ENCODE measurements at places on chromosomes 2 and 18.

GRCh38 chr2:1771626-1772280 is 27.4 kb upstream of the PXDN start:
- DNase-seq: no peak
- no peak overlapping the region for H3K27ac ChIP-seq
- H3K4me3 ChIP-seq: no peak overlapping the region
- H3K27me3 ChIP-seq: no peaks in the 10 kb centered on the region
- H3K36me3 ChIP-seq: no peaks in the 10 kb centered on the region

DNA sequence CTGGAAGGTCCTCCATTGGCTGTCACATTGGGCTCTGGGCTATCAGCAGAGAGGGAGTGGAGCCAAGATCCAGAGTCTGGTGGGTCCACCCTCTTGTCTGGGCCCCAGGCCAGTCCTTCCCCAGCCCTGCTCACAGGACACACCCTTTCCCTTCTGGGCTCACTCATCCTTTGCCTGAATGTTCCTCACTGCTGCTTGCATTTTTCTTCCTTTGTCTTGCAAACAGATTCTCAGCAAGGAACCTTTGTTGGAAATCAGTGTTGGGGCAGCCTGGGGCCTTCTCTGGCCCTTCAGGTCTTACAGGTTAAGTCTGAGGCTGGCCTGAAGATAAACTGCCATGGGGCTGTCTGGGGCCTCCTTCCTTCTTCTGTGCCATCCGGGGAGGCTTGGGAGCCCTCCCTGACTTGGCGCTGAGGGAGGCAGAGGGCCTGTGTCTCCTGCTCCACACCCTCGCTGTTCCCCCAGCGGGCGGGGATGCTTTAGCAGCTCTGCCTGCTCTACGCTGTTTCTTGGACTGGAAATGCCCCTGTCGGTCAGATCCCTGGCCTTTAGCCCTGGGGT is 11.5 kb upstream of the CELF4 start:
- H3K27ac ChIP-seq: no peak overlapping the region
- no peaks in the 10 kb centered on the region for H3K27me3 ChIP-seq
- peaks cover 6% of the 10 kb centered on the region for H3K4me1 ChIP-seq
- DNase-seq: peak; percentile 61
- H3K4me3 ChIP-seq: no peak overlapping the region
- H3K36me3 ChIP-seq: no peaks in the 10 kb centered on the region

- H3K4me3 ChIP-seq: no peak overlapping the region
- H3K36me3 ChIP-seq: no peaks in the 10 kb centered on the region
- no peak overlapping the region for H3K27ac ChIP-seq
Measured at GRCh38 chr2:172856606-172857005, 121.0 kb downstream of the RAPGEF4 start.

GRCh38 chr2:191302459-191303139 is 57.4 kb downstream of the MYO1B start:
- no peak overlapping the region for H3K4me3 ChIP-seq
- H3K27ac ChIP-seq: no peak overlapping the region
- H3K36me3 ChIP-seq: no peaks in the 10 kb centered on the region
- DNase-seq: no peak

- H3K4me3 ChIP-seq: no peak overlapping the region
- no peaks in the 10 kb centered on the region for H3K36me3 ChIP-seq
- no peaks in the 10 kb centered on the region for H3K4me1 ChIP-seq
- no peak overlapping the region for H3K27ac ChIP-seq
- no peaks in the 10 kb centered on the region for H3K27me3 ChIP-seq
Measured at GRCh38 chr2:129799036-129799958, 180.2 kb upstream of the RAB6C start.

GRCh38 chr18:11906926-11907874 is 917 bp downstream of the MPPE1 start:
- H3K4me3 ChIP-seq: peak overlapping the region; percentile 99
- DNase-seq: no peak
- peaks cover 10% of the 10 kb centered on the region for H3K4me1 ChIP-seq
- no peaks in the 10 kb centered on the region for H3K36me3 ChIP-seq

DNA sequence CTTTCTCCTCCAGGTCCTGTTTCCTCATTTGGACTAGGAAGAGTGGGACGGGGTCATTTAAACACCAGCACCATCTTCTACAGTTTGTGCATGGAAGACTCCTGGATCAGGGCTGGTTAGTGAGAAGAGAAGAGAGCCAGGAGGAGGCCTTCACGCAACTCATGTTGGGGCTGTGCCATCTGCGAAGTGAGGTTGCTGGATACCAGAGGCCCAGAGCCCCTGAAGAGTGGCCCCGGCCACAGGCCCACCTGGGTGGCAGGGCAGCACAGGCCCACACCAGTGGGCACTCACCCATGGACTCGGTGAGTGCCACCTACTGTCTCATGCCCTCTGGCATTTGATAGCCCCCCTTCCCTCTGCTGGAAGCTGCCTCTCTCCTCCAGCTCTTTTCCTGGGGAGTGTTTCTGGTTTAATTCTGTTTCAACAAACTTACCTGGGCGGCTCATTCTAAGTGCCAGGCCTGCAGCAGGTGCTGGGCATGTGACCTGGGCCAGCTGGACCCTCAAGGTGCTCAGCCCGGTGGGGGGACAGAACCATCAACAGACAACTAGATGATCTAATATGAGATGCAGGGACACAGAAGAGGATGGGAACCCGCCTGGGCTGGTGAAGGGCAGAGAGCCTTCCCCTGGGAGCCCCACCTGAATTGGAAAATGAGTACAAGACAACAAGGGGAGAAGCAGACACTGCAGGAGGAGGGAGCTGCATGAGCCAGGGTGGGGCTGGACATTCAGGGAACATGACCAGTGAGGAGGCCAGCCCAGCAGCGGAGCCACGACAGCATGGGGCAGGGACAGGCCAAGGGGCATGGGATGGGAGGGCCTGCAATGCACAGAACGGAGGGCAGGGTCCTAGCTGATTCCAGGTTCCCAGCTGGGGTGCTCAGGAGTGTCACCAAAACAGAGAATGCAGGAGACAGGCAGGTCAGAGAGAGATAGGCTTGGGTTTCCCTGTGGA is 70.6 kb downstream of the MARCO start:
- H3K27ac ChIP-seq: no peak overlapping the region
- H3K36me3 ChIP-seq: no peaks in the 10 kb centered on the region
- no peaks in the 10 kb centered on the region for H3K27me3 ChIP-seq
- no peak for DNase-seq

DNA sequence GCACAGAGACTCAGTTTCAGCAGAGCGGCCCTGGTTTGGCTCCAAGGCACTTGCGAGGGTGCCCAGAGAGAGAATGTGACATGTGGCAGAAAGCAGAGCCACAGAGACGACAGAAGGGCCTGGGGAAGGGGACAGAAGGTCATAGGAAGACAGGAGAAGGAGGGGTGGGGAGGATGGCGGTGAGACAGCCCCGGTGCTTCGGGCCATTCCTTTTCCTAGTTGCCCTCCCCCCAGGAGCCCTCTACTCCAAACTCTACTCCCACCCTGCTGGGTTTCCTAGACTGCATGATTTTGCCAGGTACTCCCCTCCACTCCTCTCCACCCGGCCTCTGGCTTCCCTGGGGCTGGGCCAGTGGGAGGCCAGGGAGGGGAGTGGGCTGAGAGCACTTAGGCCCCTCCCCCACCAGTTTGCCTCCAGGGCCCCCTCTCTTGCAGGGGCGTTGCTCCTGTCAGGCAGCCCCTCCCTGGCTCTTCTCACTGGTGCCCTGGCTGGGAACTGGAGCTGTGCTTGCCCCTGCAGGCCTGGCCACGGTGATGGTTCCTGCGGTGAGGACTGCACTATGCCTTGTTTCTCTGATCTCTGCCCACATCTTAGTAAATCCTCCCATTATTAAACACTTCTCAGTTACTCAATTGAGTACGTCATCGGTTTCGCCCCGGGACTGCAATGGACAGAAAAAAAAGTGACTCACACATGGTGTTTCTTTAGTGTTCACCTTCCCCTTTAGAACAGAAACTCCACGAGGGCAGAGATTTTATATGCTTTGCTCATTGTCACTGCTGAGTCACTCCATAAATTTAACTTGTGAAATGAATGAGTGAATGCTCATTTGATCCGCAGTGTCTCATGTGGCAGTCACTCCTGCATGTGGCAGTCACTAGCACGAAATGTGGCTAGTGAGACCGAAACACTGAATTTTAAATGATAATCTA is 58.7 kb upstream of the SP3 start:
- no peak for DNase-seq
- peak overlapping the region; percentile 80 for H3K27ac ChIP-seq
- peaks cover 20% of the 10 kb centered on the region for H3K4me1 ChIP-seq
- H3K36me3 ChIP-seq: no peaks in the 10 kb centered on the region
- no peaks in the 10 kb centered on the region for H3K27me3 ChIP-seq

DNA sequence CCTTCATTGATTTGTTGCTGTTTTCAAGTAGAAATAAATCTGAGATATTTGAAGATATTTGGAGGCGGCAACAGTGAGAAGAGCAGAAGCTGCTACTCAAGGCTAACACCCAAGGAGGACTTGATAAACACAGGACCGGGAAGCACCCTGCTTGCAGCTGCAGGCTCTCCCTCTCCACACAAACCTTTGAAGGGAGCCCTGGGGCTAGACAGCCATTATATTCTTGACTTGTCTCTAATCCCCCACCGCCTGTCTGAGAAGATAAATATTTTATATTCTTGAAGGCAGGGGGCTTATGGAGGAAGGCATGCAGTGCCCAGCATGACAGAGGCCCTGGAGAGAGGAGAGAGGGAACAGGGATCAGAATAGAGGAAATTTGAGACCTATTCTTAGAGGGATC is 50.9 kb upstream of the SMAD2 start:
- H3K36me3 ChIP-seq: no peaks in the 10 kb centered on the region
- H3K27ac ChIP-seq: no peak overlapping the region
- H3K4me1 ChIP-seq: no peaks in the 10 kb centered on the region
- DNase-seq: no peak

GRCh38 chr2:202109737-202110184 is 36.7 kb downstream of the KIAA2012 start:
- no peaks in the 10 kb centered on the region for H3K27me3 ChIP-seq
- H3K27ac ChIP-seq: no peak overlapping the region
- no peaks in the 10 kb centered on the region for H3K36me3 ChIP-seq
- H3K4me1 ChIP-seq: no peaks in the 10 kb centered on the region

DNA sequence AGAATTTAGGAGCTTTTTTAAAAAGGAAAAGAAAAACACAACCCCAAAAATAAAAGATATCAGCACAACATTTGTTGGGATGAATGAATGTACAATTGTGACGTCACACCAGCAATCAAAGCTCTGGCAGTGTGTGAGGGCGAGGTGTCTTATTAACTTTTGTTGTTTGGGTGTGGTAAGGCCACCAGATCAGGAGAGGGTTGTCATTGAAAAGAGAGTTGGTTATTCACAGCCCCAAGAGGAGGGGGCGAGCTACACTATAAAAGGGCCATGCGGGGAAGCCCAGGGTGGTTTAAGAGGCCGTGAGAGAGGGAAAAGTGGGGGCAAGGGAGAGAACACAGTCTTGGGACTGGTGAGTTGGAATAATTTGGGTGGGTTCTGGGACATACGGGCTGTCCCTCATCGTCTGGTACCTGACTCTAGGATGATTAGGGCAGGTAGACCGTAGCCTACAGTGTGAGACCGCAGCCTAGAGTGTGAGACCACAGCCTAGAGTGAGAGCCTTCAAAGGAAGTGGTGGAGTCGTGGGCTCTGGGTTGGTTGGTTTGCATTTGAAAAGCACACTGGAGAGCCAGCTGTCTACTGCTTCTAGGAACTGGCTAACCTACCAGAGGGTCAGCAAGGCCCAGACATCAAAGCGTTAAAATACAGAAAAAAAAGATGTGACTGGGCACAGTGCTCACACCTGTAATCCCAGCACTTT is 128.4 kb downstream of the INO80D start:
- H3K4me3 ChIP-seq: no peak overlapping the region
- no peaks in the 10 kb centered on the region for H3K27me3 ChIP-seq
- no peak for DNase-seq
- no peaks in the 10 kb centered on the region for H3K4me1 ChIP-seq
